Mammary epithelial cell (primary cell): ENCODE measurements at places on chromosomes 1 and 21.

DNA sequence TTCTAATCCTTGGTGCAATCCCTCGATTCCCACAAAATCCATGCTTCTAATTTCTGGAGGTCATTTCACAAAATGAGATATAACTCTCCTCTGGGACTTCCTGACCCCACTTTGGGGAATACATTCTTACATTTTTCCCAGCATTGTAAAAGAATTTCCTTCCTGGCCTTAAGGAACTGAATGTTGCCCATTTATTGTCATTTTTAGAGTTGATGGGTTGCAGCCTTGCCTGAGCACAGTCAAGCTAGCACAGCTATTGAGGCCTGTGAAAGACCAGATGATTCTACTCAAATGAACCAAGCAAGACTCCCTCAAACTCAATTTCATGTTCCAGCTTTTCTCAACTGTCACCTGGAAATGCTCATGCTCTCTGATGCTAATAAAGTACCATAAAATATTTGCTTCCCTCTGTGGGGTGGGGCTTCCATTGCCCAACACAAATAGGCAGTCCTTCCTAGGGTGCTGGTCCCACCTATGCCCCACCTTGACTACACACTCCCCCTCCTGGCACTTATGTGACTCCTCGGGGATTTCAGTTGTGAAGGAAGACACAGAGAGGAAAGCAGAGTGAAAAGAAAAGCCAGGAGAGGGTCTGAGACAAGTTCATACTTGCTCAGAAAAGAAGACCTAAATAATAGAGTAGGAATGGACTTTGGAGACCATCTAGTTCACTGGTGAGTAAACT, 24.0 kb upstream of the CDC7 start:
- DNase-seq, result no peak

- DNase-seq, result no peak
These were observed 20.0 kb downstream of the CEP170 start for GRCh38 chr1:243234978-243235647.

DNA sequence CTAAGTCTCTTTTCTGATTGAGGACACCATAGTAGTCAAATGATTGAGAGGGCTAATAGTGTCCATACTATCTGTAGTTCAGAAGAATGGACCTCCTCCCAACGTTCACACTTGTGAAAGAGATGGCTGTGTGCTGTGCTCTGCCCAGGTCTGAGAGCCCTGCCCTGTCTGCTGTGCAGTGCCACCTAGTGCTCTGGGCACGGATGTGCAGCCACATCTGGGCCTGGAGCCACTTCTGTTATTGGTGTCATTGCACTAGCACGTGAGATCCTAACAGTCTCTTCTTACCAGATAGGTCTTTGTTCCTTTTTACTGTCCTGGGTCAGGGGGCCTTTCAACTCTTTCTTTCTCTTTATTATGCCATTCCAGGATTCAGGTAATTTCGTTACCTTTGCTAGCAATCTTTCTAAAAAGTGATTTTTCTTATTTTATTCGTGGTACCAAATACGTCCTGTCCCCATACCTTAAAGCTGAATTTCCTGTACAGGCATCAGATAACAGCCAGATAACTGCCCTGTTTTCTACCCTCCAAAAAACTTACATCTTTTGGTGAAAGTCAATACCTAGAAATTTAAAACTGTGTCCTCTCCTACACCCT, 21.7 kb downstream of the INTS3 start:
- DNase-seq, result peak; percentile 62

DNA sequence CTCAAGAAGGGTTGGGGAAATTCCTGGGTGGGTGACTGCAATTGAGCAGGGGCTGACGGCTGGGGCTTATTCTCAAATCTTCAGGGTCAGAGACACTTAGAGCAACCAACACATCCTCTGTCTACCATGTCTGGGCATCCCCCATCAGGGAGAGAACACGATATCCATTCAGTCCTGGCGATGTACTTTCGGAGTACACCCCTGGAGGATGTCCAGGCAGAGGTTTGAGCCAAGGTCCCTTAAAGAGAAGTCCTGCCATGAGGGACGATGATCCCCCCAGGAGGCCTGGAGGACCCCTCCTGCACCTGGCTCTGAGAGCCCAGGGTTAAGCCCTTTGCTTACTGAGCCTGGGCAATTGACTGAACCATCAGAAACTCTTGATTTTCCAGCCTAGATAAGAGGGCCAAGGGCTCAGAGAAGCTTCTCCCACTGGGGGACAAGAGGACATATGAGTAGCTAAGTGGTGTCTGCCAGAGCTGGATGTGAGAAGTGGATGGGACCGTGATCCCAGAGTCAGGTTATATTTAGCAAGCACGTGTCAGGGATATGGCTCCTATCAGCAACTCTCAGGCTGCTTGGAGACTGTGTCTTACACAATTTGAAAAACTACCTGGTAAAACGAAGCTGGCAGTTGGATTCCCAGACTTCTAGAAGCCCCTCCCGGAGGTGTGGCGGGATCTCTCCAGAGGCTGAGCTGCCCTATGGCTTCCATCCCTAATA, 253.3 kb upstream of the VAMP3 start:
- no peak for DNase-seq

GRCh38 chr1:39426346-39426745, 65.1 kb upstream of the BMP8A start:
- DNase-seq, result no peak

DNA sequence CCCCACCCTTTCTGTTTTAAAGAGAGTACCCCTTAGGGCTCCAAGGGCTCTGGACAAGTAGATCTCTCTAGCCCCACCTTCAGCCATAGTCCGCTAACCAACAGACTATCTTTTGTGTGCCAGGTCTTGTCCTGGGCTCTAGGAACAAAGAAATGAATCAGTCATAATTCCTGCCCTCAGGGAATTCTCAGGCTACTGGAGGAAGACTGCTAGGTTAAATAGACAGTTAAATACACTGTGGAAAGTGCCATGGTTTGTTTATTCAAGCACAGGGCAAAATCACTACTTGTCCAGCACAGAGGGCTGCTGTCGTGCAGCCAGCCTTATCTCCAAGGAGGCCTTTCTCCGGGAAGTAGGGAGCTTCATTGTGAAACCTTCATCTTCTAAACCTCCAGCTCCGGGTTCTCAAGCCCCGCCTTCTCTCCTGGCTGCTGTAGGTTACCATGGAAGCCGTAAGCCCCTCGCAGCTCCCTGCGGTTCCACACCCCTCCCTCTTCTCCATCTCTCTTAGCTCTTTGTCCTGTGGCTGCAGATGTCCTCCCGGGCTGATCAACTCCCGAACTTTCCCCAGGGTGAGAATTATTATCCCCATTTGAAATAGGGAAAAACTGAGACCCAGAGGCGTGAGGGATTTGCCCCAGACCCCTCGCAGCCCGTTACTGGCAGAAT, 29.8 kb downstream of the SHISAL2A start:
- peak; percentile 96 for DNase-seq

GRCh38 chr1:113593550-113594297, 165.6 kb downstream of the PHTF1 start:
- DNase-seq, result no peak

- peak; percentile 91 for DNase-seq
These were observed 14.4 kb upstream of the NOS1AP start for GRCh38 chr1:162055062-162055461.

- peak; percentile 6 for DNase-seq
These were observed 1144.6 kb upstream of the ADGRL2 start for GRCh38 chr1:80656014-80656636.

DNA sequence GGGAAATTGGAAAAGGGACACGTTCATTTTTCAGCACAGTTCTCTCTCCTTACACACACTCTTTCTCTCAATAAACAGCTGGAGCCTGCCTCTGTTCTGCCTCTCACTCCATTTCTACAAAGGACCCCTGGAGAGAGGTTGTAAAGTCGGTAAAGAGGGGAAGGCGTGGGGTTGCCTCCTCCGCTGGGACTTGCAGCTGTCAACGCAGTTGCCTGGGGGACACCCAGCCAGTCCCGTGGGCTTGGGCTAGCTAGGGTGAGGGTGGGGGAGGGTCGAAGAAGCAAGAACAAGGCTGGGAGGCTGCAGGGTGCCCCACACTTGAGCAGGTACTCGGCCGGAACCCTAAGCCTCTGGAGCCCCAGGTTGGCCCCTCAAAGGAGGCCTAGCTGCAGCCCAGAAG, 27.6 kb downstream of the C1orf216 start:
- no peak for DNase-seq

DNA sequence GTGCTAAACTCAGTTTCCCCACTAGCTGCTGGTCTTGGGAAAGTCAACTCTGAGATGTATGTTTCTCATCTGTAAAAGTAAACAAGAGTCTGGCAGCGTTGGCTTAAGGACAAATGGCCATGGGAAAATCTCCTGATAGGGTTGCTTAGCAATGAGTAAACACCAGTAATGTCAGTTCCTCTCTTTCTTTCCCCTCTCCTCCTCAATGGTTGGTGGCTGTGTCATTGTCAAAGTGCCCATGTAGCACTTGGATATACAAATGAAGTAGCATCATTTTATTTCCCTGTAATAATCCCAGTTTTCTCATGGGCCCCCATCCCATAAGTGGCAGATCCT, 2.2 kb upstream of the FYB2 start:
- no peak for DNase-seq

- DNase-seq, result peak; percentile 67
These were observed 35.1 kb upstream of the SEC16B start for GRCh38 chr1:178004926-178005391.

- DNase-seq, result peak; percentile 63
These were observed 42.6 kb downstream of the CD34 start for GRCh38 chr1:207868251-207868773.

DNA sequence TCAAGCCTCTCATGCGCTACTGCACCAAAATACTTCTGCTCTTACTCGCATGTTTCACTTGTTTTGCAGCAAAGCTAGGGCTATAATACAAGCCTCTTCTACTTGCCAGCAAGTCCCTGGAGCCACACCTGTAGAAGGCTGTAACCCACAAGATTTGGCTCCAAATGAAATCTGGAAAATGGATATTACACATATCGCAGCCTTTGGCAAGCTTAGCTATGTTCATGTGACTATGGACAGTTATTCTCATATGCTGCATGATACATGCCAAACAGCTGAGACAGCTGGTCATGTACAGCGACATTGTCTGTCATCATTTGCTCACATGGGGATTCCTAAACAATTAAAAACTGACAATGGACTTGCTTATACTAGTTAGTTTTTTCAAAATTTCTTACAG, 270.3 kb downstream of the COL11A1 start:
- no peak for DNase-seq

- DNase-seq, result no peak
These were observed 24.2 kb downstream of the SLC5A9 start for GRCh38 chr1:48246727-48247126.

DNA sequence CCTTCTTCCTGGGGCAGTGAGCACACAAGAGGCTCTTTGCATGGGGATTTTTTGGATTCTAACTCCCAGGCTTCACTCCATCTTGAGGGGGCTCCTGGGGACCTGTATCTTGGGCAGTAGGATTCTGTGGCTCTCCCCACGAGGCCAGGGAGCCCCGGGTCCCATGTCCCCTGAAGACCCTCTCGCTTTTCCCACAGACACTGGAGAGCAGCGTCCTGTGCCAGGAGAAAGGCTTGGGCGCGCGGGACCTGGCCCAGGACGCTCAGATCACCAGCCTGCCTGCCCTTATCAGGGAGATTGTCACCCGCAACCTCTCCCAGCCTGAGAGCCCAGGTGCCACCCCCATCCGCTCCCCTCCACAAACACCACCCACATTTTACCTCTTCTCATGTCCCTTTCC, 735 bp downstream of the CROCC start:
- no peak for DNase-seq

GRCh38 chr1:1256956-1257871, 10.7 kb upstream of the C1QTNF12 start:
- no peak for DNase-seq

DNA sequence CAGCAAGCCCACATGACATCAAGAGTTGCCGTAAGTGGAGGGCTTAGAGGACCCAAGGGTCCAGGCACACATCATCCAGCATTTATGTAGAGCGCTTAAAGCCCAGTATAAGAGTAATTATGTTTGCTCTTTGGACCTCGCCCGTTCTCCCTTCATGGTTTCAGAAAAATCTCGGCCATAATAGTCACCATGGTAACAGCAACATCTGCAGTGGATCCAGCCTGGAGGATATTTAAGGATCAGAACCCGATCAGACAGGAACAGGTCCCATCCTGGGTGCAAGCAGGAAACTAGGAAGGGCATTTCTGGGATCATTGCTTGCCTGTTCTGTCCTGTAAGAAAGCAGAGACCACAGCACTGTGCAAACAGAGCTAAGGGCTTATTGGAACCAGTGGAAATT, 89.9 kb upstream of the KAZN start:
- DNase-seq, result no peak

DNA sequence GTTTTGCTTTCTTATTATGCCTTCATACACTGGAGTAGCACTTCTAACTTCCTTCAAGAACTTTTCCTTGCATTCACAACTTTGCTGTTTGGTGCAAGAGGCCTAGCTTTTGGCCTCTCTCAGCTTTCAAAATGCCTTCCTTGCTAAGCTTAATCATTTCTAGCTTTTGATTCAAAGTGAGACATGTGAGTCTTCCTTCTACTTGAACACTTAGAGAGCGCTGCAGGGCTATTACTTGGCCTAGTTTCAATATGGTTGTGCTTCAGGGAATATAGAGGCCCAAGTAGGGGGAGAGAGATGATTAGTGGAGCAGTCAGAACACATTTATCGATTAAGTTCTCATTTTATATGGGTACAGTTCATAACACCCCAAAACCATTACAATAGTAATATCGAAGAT, 12.4 kb downstream of the ANGEL2 start:
- DNase-seq, result no peak

DNA sequence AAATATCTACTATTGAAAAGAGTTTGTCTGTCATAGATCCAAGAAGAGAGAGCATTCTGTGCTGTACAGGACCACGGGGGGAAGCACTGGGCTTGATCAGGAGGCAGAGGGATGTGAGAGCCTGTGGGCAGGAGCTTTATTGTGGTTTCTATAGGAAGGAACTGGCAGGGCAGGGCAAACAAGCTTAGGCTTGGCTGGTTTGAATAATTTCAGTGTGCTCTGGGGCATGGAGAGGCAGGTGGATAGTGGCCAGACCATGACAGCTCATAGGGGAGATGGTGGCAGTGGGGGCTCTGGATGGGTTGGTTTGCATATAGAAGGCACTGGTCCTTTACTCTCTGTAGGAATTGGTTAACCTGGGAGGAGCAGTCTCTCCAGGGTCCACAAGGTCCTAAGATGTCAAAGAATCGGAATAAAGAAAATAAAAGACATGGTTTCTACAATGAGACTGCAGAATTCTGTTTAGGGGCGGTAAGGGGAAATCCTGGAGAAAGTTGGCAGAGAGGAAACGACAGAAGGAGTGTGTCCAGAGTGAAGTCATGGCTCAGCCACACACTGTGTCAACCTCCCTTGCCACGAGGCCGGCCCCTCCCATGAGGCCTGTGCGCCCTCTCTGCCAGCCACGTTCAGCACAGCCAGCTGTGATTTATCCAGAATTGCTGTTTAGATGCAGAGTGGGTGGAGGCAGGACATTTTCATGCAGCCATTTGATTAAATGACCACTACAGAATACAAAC, 81.7 kb upstream of the PGBD5 start:
- peak; percentile 69 for DNase-seq

- no peak for DNase-seq
These were observed 36.3 kb upstream of the MYOCOS start for GRCh38 chr1:171585715-171586114.

DNA sequence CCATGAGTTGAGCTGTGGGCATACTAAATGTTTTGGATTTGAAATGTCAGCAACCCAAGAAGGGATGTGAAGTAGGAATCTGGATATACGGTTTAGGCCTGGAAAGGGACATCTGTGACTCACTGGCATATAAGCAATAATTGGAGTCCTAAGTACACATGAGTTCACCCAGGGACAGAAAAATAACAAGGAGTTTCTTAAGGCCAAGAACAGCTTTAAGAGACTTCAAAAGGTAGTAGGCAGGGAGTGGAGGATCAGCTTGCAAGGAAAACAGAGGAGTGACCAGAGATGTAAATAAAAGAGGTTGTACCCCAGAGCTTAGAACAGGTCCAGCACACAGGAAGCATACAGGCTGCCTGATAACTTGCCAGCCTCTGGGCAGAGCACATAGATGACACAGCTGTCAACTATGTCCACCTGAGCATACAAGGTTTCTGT, 28.1 kb downstream of the TMEM50B start:
- peak; percentile 52 for DNase-seq
